ENCODE measurements at places on chromosomes 16 and 17.
A peak's percentile ranks its signal among the peaks of the same experiment; 100 is the strongest.

DNA sequence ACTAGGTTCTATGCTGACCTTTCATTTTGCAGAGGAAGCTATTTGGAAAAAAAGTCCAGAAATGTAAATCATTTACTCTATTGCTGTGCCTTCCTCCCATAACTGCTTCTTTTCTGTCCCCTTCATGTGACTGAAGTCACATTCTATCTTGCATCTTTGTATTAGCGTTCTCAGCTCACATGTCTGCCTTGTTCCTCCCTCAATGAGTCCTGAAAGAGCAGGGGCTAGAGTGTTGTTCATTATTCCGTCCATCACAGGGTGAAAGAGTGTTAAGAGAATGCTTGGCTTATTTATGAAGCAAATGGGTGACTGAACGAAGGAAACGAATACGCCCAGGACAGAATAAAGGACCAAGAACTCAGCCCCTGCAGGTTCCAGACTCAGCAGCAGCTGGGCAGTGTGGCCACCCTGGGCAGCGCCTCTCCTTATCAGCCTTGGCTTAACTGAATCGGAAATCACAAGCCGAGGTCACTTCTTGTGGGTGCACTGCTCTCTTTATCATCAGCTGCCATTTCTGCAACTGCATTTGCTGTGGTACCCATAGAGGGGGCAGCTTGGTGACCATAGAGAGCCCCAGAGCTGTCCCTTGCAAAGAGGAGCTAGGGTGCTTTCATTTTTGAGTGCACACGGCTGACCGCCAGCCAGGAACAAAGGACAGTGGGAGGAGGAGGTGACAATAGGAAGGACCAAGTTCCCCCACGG is 1.8 kb upstream of the PIK3R6 start:
- no peak for DNase-seq

GRCh38 chr16:29107299-29107698 is 122.4 kb downstream of the LAT start:
- no peak for DNase-seq

DNA sequence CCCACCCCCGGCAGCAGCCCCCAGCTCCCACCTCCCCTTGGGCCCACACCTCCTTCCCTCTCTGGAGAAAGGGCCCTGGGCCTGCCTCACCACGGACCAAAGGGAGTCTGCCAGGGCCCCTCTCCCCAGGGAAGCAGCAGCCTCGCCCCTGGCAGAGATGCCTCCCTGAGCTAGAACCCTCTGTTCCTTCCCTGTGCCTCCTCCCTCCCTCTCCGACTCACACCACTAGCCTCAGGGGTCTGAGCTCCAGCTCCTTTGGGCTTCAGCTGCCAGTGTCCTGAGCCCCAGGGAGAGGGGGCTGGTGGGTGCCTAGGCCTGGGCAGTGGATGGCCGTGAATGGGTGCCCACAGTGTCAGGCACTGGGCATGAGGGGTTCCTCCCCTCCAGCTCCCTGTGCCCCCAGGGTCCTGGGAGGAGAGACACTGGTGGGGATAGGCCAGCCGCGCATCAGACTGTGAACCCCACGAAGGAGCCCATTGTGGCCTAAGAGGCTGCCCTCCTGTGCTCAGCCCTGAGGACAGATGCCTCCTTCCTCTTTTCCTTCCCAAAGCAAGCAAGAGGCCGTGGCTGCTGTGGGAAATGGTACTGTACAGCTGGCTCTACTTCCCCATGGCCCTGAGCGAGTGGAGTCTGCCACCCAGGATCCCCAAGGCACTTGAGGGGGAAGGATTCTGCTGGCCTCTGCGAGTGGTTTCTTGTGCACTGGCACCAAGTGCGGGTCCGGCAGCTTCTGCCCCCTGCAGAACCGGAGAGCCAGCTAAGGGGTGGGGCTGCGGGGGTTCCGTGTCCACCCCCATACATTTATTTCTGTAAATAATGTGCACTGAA is 20.7 kb downstream of the MMP15 start:
- DNase-seq, result no peak

DNA sequence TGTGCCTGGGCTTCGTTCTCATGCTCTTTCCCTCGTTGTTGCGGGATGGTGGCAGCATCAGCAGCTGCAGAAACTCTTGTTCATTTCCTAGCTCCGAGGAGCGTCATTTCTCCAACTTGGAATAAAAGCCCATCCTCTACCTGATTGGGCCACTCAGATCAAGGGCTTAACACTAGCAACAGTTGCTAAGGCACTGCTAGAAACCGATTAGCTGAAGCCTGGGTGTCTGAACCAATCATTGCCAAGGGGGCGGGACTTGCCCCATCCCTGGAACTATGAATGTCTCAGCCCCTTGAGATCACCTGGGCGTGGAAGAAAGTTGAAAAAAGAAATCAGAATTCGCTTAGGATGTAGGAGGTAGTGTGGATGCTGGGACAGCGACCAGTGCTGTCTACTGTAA is 145.3 kb downstream of the FOXL1 start:
- DNase-seq, result no peak

GRCh38 chr17:82332669-82333278 is 792 bp downstream of the SECTM1 start:
- peak; percentile 32 for DNase-seq

- peak; percentile 65 for DNase-seq
Observed at GRCh38 chr17:39069114-39069756, 82.2 kb downstream of the PLXDC1 start.

GRCh38 chr17:30173649-30174048 is 57.0 kb downstream of the NSRP1 start:
- DNase-seq, result no peak

DNA sequence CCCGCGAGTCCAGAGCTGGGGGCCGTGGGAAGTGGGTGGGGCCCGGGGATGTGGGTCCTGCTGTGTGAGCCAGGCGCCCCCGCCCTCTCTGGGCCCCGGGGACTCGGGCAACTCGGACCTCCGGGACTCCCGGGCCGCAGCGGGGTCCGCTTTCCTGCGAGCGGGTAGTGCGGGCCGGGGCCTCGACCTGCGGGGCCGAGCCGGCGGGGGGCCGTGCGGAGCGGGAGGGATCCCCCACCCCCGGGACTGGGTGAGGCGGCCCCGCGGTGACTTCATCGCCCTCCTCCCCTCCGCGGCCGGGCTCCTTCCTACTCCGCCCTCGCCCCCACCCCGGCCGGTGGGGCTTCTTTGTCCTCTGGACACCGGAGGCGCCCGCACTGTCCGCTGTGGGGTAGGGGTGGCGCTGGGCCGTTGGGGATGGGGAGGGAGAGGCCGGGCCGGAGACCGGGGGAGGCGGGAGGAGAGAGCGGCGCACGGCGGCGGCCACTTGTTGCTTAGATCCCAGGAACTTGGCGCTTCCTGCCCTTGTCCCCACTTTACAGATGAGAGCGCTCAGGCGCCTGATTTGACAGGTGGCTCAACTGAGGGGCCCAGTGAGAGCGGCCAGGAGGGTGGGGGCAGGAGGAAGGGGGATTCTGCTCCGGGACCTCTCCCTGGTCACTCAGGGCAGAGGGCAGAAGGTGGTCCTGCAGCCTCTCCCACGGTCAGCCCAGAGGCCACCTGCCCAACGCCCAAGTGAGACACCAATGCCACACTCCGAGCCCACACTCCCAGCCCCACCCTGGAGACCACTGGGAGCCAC is 874 bp downstream of the CMTM3 start:
- no peak for DNase-seq

DNA sequence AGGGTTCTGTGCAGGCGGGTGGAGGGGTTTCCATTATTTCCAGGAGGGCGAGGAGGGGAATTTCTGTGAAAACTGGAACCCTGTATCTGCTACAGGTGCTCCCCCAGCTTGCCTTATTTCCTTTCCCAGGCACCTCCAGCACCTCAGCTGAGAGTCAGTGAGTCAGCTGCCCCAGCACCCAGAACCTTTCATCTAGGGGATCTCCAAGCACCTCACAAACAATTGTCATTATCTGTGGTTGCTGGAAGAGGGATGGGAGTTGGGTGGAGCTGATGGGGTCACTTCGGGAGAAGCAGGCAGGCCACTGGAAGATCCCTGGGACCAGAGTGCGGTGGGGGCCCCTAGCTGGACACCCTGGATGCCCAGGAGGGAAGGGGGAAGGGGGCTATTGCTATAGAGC is 10.0 kb upstream of the CLUH start:
- DNase-seq, result no peak

- DNase-seq, result no peak
Observed at GRCh38 chr16:70694868-70695218, 9.0 kb upstream of the MTSS2 start.

GRCh38 chr16:275786-276232 is at the start of gene RGS11:
Gene RGS11, minus strand, starts transcription at chr16:275944. Its CDS starts 33 bp downstream, at chr16:275911.
- no peak for DNase-seq

- DNase-seq, result peak; percentile 53
Observed at GRCh38 chr17:73998653-73999645, 204.5 kb upstream of the RPL38 start.

DNA sequence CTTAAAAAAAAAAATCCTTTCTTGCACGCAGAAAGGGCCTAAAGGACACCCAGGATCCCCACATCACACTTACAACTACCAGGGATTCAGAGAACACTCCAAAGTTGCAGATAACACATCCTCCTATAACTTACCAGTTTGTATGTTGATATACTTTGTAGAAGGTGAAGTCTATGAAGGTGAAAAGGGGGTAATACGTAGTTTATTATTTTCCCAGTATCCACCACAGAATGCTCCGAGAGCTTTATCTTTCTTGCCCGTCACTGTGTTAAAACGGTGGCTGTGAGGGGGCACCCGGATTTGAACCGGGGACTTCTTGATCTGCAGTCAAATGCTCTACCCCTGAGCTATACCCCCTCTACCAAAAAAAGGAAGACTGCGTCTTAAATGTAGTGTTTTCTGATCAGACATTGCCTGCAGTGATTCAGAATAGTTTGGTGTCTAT is 7.9 kb upstream of the RPL23 start:
- DNase-seq, result no peak

DNA sequence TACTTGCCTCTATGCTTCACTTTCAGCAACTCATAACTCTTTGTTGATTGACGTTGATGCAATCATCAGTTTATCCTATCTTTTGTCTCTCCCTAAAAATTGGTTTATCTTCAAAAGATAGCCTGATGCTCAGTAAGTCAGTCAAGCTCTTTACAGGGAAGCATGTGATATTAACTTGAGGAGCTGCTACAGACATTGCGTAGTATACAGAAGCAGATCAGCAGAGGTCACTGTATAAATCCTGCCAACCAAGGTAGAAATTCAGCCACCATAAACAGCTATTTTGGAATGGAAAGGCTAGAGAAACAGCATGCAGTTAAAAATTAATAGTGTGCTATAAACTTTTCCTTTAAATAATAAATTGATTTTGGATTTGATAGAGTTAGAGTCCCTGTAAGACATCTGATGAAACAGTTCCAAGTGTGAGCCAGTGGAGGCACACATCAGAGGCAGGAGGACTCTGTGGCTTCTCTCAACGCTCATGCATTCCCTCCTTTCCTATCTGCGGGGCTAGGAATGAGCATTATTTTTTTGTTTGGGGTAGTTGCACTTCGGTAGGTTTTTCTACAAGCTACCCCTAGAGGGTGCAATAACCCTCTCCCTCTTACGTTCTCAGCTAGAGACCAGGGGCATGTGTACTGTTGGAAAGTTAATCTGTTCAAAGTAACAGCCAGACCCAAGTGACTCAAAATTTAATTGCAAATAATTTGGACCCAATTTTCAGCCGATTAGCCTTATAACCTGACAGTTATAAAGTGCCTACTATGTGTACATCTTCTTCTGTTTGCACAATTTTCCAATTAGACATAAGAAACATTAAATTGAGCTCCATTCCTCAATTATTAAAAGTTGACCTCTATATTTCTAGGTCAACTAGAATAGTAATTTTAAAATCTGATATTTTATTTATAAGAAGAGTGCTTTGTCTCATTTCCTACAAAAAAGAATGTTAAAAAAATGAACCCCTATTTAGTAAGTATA is 647.7 kb upstream of the SOX9 start:
- no peak for DNase-seq

GRCh38 chr17:74779948-74780400 is 3.8 kb upstream of the NAT9 start:
- peak; percentile 73 for DNase-seq

- peak; percentile 65 for DNase-seq
Observed at GRCh38 chr17:79042421-79043190, 18.6 kb downstream of the C1QTNF1 start.

DNA sequence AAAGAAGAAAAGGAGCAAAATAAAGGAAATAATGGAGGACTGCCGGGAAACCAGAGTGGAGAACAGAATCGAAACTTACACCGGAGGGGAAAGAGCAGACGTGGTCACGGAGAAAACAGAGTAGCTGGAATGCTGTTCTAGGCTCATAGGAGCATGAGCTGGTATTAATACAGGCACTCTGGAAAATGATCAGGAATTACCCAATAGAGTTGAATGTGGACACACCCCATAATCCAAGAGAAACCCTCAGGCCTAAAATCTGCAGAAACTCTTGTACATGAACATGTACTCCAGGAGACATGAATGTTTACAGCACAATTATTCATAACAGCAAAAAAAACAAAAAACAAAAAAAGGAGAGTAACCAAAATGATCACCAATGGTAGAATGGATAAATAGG is 77.7 kb downstream of the RPH3AL start:
- no peak for DNase-seq

DNA sequence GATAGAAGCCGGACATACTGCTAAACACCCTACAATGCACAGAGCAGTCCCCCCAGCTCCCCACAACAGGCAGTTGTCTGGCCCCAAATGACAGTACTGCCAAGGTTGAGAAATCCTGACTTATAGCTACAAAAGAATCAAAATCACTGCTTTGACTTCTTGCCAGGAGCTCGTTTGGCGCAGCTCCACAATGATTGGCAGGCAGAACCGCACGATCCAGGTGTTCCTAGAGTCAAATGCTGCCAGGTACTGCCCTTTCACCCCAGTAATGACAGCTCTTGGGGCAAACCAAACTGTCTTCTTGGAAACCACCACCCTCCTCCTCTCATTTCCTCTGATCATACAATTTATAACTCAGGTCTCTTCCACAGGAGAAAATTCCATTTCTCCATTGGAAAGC is 2.2 kb upstream of the TMC5 start:
- no peak for DNase-seq

- no peak for DNase-seq
Observed at GRCh38 chr17:45923511-45924268, 29.3 kb downstream of the MAPT start.

GRCh38 chr16:75420987-75421819 is 12.1 kb downstream of the CFDP1 start:
- no peak for DNase-seq

- DNase-seq, result no peak
Observed at GRCh38 chr17:40059729-40060475, 2.9 kb upstream of the THRA start.

- no peak for DNase-seq
Observed at GRCh38 chr17:47291242-47291873, 32.4 kb upstream of the EFCAB13 start.

Data from CD4-positive, alpha-beta T cell treated with Interleukin-10 for 1 hour (primary cell).